ENCODE measurements at places on chromosomes 13 and 19. TPM values are rescaled to one million over a fixed set of nuclear protein-coding genes. Genes with fewer than 3 reads are reported as not detected.

CEACAM5 gene
- total RNA-seq: 0.69 TPM

SIGLECL1 gene
- not detected for total RNA-seq

FGF21 gene
- 6.2 TPM for total RNA-seq

CCNE1 gene
- 1.9 TPM for total RNA-seq

NPHS1 gene
- not detected for total RNA-seq

CILP2 gene
- total RNA-seq: not detected

SOX1 gene
- total RNA-seq: not detected

SLC7A9 gene
- total RNA-seq: not detected

S1PR4 gene
- total RNA-seq: 0.40 TPM

Measured in psoas muscle (tissue), 8 donors.